ENCODE measurements at places on chromosomes 3 and 15.

GRCh38 chr15:26231096-26231495 lies 368.0 kb upstream of the ATP10A start:
- DNase-seq: no peak

GRCh38 chr3:187939891-187940290 lies 194.6 kb upstream of the BCL6 start:
- DNase-seq: no peak

DNA sequence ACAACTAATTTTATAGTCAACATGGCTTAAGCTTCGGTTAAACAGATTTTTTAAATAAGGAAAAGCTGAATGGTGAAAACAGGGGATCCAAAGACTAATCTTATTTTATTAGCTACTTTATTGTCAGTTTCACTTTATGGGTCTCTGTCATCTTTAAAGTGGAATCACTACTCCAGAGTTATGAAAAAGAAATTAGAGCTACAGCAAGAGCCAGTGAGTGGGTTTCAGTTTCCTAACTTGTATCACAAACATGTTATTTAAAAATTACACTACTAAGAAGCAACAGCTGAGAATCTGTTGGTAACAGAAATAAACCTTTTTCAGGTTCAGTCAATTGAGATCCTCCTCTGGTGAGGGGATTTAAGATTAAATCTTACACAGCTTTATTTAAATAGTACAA lies 10.0 kb downstream of the PHC3 start:
- DNase-seq: no peak

- DNase-seq: no peak
These were observed 14.0 kb upstream of the DLG1 start for GRCh38 chr3:197312431-197312830.

DNA sequence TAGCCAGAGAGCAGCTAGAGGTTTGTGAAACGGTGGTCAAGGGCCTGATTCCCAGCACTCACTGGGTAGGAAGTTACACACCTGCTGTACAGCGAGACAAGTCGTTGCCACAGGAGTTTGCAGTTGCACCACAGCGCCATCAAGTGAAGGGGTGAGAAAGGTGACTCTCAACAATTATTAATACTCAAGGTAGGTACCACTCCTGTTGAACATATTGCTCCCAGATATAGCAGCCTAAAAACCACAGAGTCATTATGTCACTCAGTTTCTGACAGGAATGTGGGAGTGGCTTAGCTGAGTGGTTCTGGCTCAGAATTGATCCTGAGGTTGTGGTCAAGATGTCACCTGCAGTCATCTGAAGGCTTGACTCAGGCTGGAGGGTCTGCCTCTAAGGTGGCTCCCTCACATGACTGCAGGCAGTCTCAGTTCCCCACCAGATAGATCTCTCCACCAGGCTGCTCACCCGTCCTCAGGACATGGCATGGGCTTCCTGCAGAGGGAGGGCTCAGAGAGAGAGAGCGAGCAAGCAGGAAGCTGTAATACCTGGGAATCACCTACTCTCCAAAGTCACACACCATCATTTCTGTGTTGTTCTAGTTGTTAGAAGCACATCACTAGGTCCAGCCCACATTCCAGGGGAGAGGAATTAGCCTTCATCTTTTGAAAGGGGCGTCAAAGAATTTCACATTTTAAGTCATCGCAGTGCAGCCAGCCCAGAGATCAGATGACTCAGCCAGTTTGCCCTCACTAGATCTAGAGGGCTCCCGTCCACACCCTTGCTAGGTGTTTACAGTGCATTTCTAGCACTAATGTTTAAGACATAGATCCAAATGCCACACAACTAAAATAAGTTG lies 17.0 kb upstream of the ANO10 start:
- DNase-seq: peak; percentile 18

Measured in activated CD4-positive, alpha-beta T cell treated with anti-CD3 and anti-CD28 coated beads for 4 hours (primary cell).